ENCODE measurements at places on chromosomes 12 and 14. TPM values are rescaled to one million over a fixed set of nuclear protein-coding genes. Genes with fewer than 3 reads are reported as not detected.

RGS6 gene
- 0.60 TPM for total RNA-seq

LBHD2 gene
- total RNA-seq, result not detected

KCNC2 gene
- not detected for total RNA-seq

CCDC197 gene
- not detected for total RNA-seq

RHEBL1 gene
- total RNA-seq, result 10.2 TPM

FLRT2 gene
- not detected for total RNA-seq

CLEC2A gene
- not detected for total RNA-seq

IPO4 gene
- total RNA-seq, result 172 TPM

RTL1 gene
- total RNA-seq, result not detected

DNA sequence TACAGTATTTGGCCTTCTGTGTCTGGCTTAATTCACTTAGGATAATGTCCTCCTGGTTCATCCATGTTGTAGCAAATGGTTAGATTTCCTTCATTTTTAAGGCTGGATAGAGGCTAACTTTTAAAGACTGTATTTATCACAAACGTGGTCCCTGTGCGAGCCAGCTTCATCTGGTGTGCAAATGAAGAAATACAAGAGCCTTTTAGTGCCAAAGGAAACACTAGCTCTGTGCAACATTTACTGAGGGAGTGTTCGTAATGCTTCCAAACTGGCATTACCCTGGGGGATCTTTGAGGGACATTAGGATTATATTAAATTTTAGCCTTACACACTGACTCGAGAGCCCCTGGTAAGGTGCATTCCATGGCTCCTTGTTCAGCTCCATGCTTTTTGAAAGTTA is 43.0 kb upstream of the SLC38A2 start:
- no peak for DNase-seq

GRCh38 chr12:25992026-25992782 is 33.7 kb downstream of the RASSF8 start:
- no peak for DNase-seq

- DNase-seq, result no peak
Observed at GRCh38 chr14:48963231-48963790, 622.9 kb downstream of the RPS29 start.

GRCh38 chr12:104604995-104605675 is 148.4 kb downstream of the CHST11 start:
- DNase-seq, result no peak

- DNase-seq, result no peak
Observed at GRCh38 chr12:42524716-42525115, 64.8 kb downstream of the PRICKLE1 start.

GRCh38 chr12:12510141-12510540 is 52.5 kb downstream of the DUSP16 start:
- no peak for DNase-seq

- no peak for DNase-seq
Observed at GRCh38 chr14:73787486-73788316, 63.9 kb upstream of the PTGR2 start.

DNA sequence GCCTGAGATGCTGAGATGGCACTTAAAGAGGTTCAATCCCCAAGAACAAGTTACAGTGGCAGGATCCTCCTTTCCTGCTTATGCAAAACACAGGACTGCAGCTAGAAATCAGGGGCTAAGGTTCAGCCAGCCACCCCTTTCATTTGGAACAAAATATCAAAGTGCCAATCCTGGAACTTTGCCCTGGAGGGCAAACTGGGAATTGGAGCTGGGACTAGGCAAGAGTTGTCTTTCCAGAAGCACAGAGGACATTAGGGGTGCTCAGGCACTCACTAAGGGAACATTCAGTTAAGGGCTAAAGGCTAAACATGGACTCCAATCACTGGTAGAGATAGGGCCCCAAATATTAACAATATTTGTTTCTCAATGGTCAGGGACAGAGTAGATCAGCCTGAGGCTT is 237.2 kb downstream of the EMP1 start:
- DNase-seq, result no peak

DNA sequence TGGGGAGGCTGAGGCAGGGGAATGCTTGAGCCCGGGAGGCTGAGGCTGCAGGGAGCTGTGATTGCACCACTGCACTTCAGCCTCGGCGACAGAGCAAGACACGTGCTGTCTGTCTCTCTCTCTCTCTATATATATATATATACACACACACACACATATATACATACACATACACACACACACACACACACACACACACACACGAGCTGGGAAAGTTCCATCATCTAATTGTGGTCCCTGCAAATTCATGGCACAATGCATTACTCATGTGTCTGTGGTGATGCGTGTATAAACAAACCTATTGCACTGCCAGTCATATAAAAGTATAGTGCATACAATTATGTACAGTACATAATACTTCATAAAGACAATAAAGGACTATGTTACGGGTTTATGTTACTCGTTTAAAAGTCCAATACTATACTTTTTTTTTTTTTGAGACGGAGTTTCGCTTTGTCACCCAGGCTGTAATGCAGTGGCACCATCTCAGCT is 36.6 kb downstream of the WDR89 start:
- no peak for DNase-seq

DNA sequence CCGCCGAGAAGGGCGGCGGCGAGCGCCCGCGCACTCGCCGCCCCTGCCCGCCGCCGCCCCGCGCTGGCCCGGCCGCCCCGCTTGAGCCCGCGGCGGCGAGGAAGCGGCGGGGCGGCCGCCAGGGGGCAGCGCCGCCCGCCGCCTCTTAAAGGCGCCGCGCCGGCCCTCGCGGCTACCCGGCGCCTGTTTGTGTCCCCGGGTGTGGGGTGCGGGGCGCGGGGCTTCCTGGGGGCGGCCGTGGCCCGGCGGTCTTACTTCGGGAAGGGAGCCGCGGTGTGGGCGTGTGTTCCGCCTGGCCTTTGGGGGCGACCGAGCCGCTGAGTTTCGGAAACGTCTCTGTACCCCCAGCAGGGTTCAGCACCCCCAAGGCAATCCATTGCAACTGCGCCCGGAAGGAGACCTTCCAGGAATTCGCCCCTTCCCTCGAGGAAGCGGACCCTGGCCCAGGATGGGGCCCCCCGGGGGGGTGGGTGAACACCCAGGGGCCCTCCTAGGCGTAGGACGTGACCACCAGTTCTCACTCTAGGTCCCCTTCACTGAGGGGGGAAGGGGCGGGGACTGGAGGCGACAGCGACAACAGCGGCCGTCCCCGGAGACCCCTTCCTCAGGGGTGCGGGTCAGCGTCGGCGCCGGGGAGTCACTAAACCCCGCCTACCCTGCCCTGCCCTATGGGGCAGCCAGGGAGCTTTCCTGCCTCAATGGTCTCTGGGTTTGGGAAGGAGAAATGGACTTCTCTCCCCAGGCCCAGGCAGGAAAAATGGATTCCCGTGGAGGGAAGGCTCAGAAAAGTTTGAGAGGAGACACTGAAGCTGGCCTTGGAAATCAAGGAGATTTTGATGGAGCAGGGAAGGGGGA is at the start of gene ITPK1:
ITPK1 (minus strand) TSS at position 105 of the 855 bp plus-strand sequence. CDS start 762 bp downstream, outside the sequence.
- DNase-seq, result peak; percentile 53

DNA sequence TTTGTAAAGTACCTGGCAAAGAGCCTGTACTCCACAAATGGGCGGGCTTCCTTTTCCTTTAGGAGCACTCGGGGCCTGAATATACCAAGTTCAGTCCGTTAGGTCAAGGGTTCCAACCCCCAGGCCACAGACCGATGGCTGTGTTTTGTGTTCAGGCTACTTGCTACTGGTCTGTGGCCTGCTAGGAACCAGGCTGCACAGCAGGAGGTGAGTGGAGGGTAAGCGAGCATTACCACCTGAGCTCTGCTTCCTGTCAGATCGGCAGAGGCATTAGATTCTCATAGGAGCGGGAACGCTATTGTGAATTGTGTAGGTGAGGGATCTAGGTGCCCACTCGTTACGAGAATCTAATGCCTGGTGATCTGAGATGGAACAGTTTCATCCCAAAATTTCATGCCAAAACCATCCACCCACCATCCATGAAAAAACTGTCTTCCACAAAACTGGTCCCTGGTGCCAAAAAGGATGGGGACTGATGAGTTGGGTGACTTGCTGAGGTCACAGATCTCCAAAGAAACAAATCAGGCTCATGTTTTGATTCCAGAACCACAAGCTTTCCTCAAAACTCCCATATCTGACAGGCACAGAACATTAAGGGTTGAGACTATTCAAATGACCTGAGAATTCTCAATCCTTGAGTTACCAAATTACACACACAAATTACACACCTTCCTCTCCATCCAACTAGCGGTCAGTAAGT is 4.2 kb downstream of the CSRP2 start:
- DNase-seq, result no peak

GRCh38 chr14:95386536-95387095 is 66.9 kb upstream of the CLMN start:
- DNase-seq, result no peak

DNA sequence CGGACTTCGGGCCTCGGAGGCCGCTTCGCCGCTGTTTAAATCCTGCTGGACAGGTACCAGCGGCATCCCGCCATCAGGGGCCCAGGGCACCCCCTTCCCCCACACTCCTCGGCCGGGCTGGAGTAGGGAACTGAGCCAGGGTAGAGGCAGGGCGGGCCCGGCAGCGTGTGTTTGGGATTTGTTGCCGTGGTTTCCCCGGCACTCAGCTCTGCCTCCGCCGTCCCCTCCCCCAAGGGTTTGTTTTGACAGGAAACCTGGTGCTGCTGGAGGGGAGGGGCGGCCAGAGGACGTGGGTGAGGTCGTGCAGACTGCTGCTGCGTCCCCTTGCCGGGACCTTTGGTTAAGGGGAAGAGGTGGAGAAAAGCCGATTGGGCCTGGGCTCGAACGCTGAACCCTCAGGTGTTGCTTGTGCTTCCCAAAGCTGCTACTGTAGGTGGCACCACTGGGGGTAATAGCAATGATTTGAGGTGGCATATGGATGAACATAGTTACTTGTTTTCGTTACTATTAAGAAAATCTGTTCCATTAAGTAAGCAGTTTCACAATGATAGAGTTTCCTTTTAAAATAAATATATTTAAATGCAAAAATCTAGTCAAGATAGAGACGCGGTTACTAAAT is 778 bp downstream of the TCP11L2 start:
- peak; percentile 80 for DNase-seq

DNA sequence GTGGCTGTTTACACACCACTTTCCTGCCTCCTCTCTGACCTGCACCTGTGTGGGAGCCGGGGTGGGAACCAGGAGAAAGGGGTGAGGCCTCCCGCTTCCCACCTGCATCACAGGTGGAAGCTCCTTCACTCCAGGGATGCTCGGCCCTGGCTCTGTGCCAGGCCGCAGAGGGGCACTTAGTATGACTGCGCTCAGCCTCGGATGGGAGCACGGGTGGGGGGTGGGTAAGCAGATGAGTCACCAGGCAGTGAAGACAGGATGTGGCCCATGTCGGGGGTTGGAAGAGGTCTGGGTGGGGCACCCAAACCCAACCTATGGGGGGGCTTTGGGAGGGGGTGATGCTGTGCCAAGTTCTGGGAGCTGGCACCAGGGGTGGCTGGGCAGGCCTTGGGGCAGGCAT is 7.4 kb upstream of the CYP46A1 start:
- no peak for DNase-seq

DNA sequence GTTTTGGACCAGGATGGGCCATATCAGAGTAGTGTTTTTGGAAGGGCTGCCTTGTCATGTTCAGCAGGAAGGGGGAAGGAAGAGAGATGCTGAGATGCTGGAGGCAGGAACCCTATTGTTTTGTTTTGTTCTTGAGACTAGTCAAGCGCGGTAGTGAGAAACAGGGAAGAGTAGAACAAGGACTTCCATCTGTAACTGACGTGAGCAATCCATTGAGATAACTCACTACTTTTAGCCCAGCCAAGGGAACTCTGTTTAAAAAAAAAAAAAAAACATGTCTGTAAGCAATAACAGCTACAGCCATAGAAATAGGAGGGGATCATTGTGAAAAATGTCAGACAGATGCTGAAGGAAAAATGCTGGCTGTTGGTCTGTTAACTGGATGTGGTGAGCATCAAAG is 34.0 kb downstream of the CD9 start:
- peak; percentile 5 for DNase-seq

- DNase-seq, result no peak
Observed at GRCh38 chr14:94322648-94323570, at the start of gene SERPINA6. TSS of gene SERPINA6 (minus strand) at chr14:94323336. CDS start at chr14:94314648, 8,688 bp downstream.

DNA sequence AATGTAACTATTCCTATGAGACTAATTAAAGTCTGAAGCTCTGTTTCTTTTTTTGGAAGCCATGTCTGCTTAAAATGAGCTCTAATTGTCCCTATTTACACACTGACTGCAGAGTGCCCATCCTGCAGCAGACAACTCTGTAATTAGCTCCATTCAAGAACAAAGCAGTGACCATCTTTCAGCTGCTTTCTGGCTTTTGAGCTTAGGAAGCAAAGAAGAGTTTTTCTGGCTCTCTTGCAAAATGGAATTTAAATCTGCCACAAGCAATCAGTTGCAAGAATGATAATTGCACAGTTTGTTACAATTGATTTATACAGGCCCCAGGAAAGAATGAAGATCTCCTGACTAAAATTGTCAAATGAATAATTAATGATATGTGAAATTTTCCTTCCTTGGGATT is 83.4 kb downstream of the GAS2L3 start:
- no peak for DNase-seq

- DNase-seq, result no peak
Observed at GRCh38 chr14:92830902-92831301, 36.8 kb downstream of the GOLGA5 start.

DNA sequence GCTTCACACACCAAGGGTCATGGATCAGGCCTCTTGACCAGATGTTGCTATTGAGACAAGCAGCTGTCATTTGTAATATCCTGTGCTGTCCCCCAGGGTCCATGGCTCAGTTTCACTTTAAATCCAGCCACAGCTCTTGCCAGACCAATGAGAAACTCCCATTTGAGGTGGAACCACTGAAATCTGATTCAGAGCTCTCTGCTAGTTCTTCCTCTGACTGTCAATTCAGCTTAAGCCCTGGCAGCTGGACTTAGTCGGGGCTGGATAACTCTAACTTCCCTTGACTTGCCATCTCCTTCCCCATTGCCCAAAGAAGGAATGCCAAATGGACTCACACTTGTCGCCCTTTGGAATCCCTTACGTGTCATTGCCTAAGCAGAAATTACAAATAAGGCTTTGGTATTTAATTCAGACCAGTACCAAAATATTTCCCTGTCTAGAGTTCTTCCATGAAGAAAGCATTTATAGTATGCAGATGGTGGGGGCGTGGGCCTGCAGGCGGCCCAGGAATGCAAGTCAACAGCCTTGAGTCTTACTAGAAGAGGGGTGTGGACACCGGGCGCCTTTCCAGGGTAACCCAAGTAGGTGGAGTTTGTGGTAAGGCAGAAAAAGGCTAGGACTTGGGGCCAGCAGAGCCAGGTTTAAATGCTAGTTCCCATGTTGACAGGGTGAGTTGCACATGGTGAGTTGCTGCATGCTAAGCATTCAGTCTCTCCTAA is 96.9 kb upstream of the TMPO start:
- no peak for DNase-seq

DNA sequence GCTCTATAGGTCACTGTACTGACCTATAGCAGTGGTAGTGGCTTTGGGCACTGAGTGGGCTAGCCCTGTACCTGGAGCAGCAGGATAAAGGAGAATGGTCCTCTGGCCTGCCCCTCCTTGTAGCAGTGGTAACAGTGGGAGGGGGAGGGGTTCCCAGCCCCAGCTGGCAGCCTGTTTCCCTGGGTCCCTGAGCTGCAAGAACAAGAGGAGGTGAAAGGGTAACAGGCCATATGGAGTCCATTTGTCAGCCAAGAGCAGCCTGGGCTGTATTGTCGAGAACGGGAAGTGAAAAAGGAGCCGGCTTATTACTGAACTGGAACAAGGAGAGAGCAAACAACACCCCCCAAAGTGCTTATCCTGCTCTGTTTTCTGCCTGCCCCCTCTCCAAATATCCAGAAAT is 73.8 kb upstream of the SRSF5 start:
- no peak for DNase-seq

All from CD8-positive, alpha-beta memory T cell (primary cell).